ENCODE measurements at places on chromosomes 11 and 22. TPM values are rescaled to one million over a fixed set of nuclear protein-coding genes. Genes with fewer than 3 reads are reported as not detected.

MCHR1 gene
- 0.24 TPM for total RNA-seq

LRRN4CL gene
- 0.80 TPM for total RNA-seq

ANO5 gene
- 0.99 TPM for total RNA-seq

SULT4A1 gene
- total RNA-seq: 0.09 TPM

MMP12 gene
- 10.8 TPM for total RNA-seq

RASSF10 gene
- total RNA-seq: 2.8 TPM

EXT2 gene
- total RNA-seq: 20.2 TPM

RAB36 gene
- 0.42 TPM for total RNA-seq

SLC5A4 gene
- 0.09 TPM for total RNA-seq

MS4A15 gene
- total RNA-seq: not detected

WNT7B gene
- 0.66 TPM for total RNA-seq

OR8A1 gene
- not detected for total RNA-seq

LRRC55 gene
- total RNA-seq: 2.0 TPM

APOBEC3H gene
- total RNA-seq: 1.6 TPM

PITPNM1 gene
- 21.6 TPM for total RNA-seq

MUC5AC gene
- 0.05 TPM for total RNA-seq

CBX6 gene
- total RNA-seq: 24.0 TPM

CREB3L1 gene
- 1.3 TPM for total RNA-seq

TRIM34 gene
- 15.0 TPM for total RNA-seq

PNPLA3 gene
- 0.09 TPM for total RNA-seq

APOL2 gene
- total RNA-seq: 25.3 TPM

FJX1 gene
- 3.8 TPM for total RNA-seq

SEPTIN5 gene
- 10.1 TPM for total RNA-seq

OR52E1 gene
- total RNA-seq: not detected

RIC3 gene
- total RNA-seq: 3.3 TPM

TRIOBP gene
- total RNA-seq: 19.5 TPM

JHY gene
- 1.5 TPM for total RNA-seq

NXPE2 gene
- total RNA-seq: 0.05 TPM

CRELD2 gene
- total RNA-seq: 25.8 TPM

ELFN2 gene
- total RNA-seq: 0.28 TPM

OR5B21 gene
- total RNA-seq: not detected

CYTH4 gene
- total RNA-seq: 24.7 TPM

SUSD2 gene
- 0.33 TPM for total RNA-seq

SERPIND1 gene
- total RNA-seq: 0.05 TPM

KRTAP5-7 gene
- total RNA-seq: not detected

VWA5A gene
- 6.0 TPM for total RNA-seq

TPBGL gene
- total RNA-seq: 0.05 TPM

GALR3 gene
- total RNA-seq: not detected

C11orf21 gene
- 2.4 TPM for total RNA-seq

NNMT gene
- total RNA-seq: 0.99 TPM

ZNF195 gene
- total RNA-seq: 26.8 TPM

BBOX1 gene
- total RNA-seq: 0.42 TPM

PPFIA1 gene
- 22.0 TPM for total RNA-seq

RFPL1 gene
- total RNA-seq: 0.05 TPM

MIOX gene
- total RNA-seq: 0.61 TPM

PRR33 gene
- not detected for total RNA-seq

FGF3 gene
- total RNA-seq: 0.19 TPM

TEX12 gene
- total RNA-seq: 0.09 TPM

ACR gene
- total RNA-seq: not detected

ZNF143 gene
- 36.6 TPM for total RNA-seq

All from thymus (tissue), 14 donors.